ENCODE measurements at places on chromosomes 6 and 20.

DNA sequence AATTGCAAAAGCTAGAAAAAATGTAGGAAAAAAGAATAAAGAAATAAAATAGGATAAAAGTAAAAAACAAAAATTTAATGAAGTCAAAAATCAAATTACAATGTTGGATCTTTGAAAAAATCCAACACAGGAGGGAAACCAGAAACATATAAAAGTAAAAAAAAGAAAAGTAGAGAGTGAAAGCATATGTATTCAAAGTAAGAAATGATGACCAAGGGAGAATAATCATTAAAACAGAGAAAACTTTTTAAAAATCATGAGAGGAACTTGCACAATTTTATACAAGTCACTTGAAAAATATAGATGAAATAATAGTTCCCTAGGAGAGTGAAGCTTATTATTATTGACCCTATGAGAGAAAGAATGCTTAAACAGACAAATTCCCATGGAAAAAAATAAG lies 138.2 kb downstream of the COL21A1 start:
- no peak for DNase-seq

DNA sequence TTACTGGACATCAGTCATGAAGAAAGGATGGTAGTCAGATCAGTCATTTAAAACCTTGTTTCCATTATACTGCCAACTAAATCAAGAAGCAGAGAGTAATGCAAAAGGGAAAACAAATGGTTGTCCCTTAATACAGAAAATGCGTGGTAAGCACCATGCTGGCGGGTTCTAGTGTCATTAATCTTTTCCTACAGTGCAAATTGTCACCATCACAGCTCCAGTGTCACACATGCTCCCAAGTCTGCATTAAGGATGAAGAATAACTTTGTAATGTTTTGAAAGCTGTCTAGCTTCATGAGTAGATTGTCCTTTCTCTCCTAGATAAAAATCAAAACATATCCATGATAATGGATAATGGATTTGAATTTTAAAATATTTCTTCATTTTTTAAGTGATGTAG lies 735.6 kb downstream of the EPHA7 start:
- DNase-seq: no peak

DNA sequence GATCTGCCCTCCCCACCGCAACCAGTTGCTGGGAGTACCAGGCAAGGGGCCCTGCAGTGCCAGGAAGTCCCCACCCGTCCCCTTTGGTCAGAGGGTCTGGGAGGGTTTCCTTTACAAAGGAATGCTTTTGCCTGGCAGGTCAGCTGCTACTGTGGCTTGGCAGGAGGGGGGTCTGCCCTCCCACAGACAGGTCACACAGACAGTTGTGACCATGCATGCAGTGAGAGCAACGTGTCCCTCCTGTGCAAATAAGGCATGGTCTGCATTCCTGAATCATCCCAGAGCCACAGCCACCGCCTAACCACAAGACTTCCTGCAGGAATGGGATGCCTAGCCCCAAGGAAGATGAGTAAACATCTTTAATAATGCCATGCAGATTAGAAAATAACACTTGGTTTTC lies 439 bp upstream of the F13A1 start:
- DNase-seq: peak; percentile 56

- no peak for DNase-seq
Observed at GRCh38 chr6:22958677-22959076, 389.3 kb downstream of the HDGFL1 start.

DNA sequence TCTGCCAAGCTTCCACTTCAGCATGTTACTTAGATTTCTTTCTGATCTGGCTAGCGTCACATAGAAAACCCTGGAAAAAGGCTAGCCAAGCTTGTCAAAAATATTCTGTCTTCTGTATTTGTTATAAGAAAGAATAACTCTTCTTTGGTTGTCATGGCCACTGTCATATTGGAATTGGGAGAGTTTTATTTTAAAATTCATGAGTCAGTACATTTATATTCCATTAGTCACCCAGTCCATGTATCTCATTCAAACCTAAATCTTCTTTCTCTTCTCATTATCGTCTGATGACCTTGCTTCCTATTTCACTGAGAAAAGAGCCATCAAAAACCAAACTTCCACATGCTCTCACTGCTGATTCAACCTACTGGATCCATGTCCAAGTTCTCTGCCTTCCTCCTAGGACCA lies 65.7 kb downstream of the EPM2A start:
- peak; percentile 48 for DNase-seq

- DNase-seq: no peak
Observed at GRCh38 chr6:106411643-106412200, 51.2 kb downstream of the CRYBG1 start.

DNA sequence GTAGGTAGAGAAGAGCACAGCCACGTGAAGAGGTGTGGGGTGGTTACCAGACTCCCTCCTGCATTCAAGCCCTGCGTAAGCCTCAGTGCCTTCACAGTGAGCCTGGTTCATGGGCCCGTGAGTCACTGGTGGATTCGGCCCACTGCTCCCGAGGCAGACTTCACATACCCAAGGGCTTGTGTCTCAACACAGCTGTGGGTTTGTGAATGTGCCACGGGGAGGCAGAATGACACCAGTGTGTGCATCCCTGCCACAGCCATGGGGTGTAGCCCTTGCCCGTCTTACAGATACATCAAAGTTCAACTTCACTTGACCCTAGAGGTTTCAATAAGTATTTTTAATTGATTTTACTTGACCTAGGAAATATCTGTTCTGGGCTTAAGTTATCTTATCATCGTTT lies 108.5 kb downstream of the MAP3K4 start:
- peak; percentile 22 for DNase-seq
